NCI-H748 treated with DMSO at 0.1 percent for 48 hours (cell line): ENCODE measurements at places on chromosomes 2 and 18.

DNA sequence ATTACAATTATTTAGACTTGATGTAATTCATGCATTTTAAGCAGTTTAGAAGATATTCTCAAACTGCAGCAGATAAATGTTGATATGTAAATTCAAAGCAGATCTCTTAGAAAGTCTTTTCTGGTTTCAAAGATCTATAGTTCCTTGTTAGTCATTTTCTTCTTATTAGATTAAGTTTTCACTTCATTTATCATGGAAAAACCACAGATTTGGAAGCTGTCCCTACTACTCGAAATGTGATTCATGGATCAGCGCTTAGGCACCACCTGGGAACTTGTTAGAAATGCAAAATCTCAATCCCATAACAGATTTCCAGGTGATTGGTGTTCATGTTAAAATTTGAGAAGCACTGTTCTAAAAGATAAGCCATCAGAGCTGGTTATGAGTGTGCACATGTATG is 92.8 kb upstream of the CDH2 start:
- no peak for DNase-seq

DNA sequence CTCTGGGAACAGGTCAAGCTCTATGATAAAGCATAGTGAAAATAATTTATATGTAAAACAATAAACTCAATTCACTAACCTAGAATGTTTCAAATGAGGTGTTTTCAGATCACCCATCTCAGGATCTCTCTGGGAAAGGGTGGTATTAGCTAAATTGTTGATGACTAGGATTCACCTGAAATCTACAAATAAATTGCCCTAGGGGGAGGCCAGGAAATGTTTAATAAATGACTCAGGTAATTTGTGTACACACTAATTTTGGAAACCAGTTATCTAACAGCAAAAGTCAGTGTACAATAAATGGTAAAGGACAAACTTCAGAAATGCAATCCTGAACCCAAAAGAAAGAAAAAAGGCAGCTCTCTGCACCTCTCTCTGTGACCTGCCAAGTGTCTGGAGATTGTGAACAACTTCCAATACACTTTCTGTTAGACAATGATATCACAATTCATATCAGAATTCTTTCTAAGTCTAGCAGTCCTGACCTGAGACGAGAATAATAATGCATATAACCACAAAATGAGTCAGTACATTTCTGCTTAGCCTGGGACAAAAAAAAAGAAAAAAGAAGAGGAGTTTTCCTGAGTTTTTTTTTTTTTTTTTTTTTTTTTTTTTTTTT is 760.0 kb downstream of the EPHA4 start:
- DNase-seq: peak; percentile 18

- no peak for DNase-seq
These were observed 1.6 kb downstream of the LGALSL start for GRCh38 chr2:64455545-64455944.

- DNase-seq: no peak
These were observed 379.7 kb downstream of the PTPRM start for GRCh38 chr18:7946734-7947377.

GRCh38 chr2:238501311-238501710 is 74.6 kb downstream of the ASB1 start:
- DNase-seq: no peak

DNA sequence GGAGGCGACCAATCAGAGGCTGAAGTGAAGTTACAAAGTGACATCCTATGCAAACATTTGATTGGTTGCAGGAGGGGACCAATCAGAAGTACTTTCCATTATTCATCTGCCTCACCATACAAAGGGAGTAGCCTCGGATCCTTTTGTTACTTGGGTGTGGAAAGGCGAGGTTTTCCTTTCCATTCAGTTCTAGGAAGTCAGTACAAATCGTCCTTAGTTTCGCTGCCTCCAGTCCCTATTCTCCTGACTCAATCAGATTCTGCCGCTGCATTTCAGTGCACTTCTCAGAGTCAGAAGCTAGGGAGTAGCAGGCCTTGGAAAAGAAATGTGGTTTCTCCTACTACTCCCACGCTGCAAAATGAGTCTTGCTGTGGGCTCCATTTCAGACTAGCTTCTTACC is 149.4 kb downstream of the DTNA start:
- DNase-seq: no peak

DNA sequence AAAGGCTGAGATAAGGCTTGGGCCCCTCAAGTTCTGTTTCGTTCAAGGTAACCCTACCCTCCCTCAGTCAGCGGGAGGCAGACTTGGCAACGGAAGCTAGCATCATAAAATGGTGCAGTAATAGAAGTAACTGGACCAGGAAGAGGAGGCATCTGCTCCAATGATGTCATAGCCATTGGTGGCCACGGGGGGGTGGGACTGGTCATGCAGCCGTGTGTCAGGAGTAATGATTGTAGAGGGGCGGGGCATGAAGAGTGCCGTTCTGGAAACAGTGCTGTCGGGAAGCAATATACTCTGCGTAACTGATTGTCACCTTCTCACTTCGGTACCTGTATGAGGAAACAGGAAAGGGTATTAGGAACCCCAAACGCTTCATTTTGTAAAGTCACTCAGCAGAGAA is 6.9 kb upstream of the POLR2D start:
- DNase-seq: no peak

DNA sequence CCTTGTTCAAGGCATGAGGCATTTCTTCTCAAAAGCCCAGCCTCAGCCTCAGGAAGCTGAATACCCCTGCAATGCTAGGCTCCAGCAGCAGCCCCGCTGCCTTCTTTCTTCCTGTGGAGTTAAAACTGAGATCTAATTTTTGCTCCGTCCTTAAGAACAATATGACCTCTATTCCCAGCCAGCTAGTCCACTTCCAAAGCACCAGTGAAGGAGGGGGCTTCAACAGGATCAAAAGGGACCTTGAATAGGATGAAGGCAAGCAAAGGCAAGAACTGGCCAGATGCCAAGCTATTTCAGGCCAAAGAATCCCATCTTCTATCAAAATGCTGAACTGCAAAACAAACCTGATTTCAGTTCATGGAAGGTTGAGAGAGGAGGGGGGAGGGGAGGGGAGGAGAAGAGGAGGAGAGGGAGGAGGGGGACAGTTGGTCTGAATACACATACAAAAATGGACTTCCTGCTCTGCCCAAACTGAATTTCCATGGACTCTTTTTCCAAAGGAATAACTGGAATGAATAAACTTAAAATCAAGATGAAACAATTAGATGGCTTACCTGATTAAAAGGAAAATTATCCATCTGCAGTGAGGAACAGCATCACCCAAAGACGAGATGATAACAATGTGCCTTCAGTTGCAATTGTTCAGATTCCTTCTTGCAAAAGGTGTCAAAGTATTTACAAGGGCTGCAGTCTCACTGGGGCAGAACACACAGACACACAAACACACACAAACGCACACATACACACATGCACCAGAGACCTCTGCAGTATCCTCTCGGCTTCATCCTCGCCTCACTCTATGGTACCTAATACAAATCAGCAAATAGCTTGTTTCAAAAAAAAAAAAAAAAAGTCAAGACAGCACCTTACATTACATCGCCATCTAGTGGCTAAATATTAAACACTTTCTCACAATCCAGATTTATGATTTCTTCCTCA is at the start of gene SCN1A:
TSS of gene SCN1A (minus strand) at position 804 of the 939 bp plus-strand sequence. CDS start 54,399 bp downstream, outside the sequence.
- peak; percentile 72 for DNase-seq

DNA sequence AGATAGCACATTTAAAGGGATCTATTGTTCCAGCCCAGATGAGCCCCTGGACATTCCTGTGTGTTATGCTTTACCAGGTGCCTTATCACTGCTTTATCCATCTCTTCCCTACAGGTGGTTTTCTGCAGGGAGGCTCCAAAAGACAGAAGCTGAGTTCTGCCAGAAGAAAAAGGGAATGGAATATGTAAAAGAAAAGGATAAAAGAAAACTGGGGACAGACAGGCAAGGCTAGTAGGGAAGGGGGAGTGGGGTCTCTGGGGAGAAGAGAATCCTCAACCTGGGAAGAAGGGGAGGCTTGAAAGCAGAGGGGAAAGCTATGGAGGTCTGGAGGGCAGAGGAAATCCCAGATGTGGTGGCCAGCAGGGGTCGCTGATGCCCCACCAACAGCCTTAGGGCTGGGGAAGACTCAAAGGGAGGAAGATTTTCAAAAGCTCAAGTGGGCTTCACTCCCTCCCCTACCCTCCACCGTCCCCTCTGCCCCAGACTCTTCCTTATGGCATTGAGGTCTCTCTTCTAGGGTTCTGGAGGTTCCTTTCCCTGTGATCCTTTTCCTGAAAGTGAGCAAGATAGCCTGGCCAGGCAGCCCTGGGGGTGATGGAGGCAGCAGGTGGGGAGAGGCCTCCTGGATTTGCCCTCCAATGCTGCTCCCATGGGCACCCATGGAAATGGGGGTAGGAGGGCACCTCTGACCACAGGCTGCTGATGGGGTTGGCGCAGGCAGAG is 178.1 kb upstream of the PKDCC start:
- DNase-seq: no peak

DNA sequence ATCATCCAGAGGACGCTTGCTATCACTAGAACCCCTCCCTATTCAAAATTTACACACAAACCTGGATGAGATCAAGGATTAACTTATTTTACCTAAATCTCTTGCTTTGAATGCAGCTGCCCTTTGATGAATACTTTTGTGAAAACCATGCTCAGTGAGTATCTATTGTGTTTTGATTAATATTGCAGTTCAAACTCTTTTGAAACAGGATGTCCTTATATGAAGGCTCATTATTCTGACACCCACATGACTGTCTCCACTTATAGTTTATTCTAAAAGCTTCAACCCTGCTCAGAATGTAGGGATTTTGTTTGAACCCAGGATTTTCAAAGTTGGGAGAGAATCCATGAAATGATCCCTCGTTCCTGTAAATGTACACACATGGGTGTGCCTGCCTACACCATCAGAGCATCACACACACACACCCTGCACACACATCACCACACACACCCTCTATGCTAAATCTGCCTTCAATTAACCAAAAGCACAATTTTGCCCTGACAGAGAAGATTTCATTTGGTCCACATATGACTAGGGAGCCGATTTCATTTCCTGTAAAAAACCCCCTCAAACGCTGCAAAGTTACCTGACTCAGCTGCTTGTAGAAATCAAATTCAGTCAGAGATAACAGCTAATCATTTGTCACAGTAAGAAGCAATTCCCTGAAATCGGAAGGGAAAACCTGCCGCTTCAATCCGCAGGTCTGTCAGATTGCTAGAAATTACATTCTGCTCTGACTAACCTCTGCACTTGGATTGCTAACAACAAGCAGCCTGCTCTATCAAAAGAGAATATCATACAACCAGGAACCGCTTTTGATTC is 65.2 kb downstream of the ZEB2 start:
- DNase-seq: no peak

DNA sequence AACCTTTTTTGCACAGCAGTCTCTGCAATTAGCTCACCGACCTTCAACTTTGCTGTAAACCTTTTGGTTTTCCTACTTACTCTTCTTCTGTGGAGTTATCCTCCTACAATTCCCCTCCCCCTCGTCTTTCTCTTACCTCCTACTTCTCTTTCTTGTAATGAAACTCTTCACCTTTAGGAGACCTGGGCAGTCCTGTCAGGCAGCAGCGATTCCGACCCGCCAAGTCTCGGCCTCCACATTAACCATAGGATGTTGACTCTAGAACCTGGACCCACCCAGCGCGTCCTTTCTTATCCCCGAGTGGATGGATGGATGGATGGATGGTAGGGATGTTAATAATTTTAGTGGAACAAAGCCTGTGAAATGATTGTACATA is 8.3 kb downstream of the TBR1 start:
- DNase-seq: no peak

- no peak for DNase-seq
These were observed 135.9 kb downstream of the RHBDD1 start for GRCh38 chr2:226971770-226972169.

DNA sequence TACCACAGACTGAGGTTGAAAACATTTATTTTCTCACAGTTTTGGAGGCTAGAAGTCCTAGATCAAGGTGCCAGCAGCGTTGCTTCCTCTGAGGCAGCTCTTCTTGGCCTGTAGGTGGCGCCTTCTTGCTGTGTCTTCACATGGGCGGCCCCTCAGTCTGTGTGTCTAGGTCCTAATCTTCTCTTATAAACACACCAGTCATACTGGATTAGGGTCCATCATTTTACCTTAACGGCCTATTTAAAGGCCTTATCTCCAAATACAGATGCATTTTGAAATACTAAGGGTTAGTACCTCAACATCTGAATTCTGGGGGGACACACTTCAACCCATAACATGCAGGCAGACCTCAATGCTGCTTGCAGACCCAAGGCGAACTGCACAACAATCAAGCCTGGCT is 4.4 kb upstream of the RMC1 start:
- DNase-seq: peak; percentile 61

DNA sequence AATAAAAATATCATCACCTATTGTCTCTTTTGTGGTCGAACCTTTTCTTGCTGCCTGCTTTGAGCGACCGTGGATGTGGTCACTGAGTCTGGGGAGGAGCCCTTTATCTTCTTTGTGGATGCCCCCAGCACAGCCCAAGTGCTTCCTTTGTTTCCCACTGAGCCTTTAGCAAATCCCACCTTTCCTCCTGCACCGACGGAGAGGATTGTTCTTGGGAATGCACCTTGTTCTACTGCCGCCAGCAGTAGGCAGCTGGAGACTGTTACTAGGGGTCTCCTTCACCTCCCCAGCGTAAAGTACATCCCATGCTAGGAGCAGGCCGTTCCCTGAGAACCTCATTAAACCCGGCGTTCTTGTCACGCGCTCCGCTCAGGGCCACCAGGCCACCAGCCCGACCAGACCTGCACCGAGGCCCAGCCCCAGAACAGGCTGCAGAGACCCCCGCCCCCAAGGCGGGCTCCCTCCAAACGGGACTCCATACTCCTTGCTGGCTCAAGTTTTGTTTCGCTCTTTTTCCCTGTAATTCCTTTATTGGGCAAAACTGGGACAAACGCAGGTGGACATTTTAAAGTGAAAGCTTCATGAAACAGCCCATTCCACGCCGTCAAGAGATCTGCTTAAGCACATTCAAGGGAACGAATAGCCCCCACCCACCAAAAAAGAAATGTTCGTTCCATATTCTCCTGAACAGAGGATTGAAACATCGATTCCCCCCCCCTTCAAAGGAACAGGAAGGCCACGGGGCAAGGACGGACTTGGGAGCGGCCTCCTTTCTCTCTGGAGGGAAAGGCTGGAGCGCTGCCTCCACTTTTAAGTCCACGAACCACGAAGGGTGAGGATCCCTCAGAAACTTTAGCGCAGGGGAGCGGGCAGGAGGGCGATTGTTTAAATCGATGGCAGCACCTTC is 1.1 kb upstream of the MAT2A start:
- DNase-seq: peak; percentile 40

DNA sequence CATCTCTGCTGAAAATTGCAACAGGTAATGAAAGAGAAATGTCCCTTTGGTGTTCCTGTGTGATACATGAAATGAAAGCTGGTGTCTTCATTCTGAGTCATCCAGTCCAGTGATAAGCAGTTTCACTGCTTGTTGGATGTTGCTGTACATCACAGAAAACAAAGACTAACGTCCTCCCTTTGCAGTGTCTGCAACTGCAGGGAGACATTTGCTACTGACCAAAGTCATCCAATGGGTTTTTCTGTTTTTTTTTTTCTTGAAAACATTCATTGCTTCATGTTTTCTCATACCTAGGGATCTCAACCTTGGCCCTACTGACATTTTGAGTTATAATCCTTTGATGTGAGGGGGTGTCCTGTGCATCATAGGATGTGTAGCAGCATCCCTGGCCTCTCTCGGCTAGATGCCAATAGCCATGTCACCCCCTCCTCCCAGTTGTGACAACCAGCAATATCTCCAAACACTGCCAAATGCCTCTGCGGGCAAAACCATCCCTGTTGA is 63.6 kb upstream of the FZD5 start:
- DNase-seq: no peak

- DNase-seq: no peak
These were observed 95.7 kb upstream of the RASGRP3 start for GRCh38 chr2:33380719-33381118.

GRCh38 chr18:11802158-11802557 is 49.1 kb upstream of the CHMP1B start:
- DNase-seq: no peak
